ENCODE measurements at places on chromosomes 2 and 18.
A peak's percentile ranks its signal among the peaks of the same experiment; 100 is the strongest.

- DNase-seq: no peak
Observed at GRCh38 chr18:75083761-75084160, 125.2 kb downstream of the PTGR3 start.

- no peak for DNase-seq
Observed at GRCh38 chr2:218448934-218449333, 30.0 kb downstream of the VIL1 start.

DNA sequence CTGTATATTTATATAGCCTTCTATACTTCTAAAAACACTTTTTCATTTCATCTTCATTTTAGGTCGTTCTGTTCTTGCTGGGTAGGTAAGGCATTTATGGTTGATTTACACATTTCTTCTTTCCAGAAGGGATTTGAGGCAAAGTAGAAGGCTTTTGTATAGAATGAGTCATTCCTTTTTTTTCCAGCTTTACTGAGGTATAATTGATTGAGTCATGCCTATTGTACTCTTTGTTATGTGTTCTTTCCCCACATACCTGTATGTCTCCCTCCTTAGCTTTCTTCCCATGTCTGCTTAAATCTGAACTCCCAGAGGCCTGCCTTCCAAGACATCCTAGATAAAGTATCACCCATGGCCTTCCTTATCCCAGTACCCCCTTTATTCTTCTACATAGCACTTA lies 4.8 kb upstream of the CDC42EP3 start:
- DNase-seq: no peak

- no peak for DNase-seq
Observed at GRCh38 chr2:226544596-226545210, 254.9 kb downstream of the IRS1 start.

GRCh38 chr2:54755641-54756326 lies 32.3 kb downstream of the EML6 start:
- DNase-seq: no peak

- no peak for DNase-seq
Observed at GRCh38 chr2:75892490-75892889, 181.8 kb upstream of the GCFC2 start.

DNA sequence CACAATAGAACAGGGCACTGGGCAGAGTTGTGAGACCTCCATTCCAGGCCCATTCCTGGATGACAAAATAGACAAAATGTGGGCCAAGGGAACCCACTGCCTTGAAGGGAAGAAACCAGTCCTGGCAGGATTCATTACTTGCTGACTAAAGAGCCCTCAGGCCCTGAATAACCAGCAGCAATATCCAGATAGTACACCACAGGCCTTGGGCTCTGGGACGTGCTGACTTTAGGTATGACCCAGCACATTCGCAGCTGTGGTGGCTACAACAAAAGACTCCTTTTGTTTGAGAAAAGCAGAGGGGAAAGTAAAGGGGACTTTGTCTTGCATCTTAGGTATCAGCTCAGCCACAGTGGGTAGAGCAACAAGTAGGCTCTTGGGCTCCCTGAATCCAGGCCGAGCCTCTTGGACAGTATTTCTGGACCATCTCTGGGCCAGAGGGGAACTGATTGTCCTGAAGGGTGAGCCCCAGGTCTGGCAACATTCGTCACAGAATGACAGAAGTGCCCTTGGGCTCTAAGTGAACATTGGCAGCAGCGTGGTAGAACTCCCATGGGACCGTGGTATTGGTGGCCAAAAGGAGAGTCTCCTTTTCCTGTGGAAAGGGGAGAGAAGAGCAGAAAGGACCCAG lies 89.9 kb upstream of the CD226 start:
- DNase-seq: no peak

GRCh38 chr2:178845566-178846457 lies 38.6 kb upstream of the TTN start:
- no peak for DNase-seq

DNA sequence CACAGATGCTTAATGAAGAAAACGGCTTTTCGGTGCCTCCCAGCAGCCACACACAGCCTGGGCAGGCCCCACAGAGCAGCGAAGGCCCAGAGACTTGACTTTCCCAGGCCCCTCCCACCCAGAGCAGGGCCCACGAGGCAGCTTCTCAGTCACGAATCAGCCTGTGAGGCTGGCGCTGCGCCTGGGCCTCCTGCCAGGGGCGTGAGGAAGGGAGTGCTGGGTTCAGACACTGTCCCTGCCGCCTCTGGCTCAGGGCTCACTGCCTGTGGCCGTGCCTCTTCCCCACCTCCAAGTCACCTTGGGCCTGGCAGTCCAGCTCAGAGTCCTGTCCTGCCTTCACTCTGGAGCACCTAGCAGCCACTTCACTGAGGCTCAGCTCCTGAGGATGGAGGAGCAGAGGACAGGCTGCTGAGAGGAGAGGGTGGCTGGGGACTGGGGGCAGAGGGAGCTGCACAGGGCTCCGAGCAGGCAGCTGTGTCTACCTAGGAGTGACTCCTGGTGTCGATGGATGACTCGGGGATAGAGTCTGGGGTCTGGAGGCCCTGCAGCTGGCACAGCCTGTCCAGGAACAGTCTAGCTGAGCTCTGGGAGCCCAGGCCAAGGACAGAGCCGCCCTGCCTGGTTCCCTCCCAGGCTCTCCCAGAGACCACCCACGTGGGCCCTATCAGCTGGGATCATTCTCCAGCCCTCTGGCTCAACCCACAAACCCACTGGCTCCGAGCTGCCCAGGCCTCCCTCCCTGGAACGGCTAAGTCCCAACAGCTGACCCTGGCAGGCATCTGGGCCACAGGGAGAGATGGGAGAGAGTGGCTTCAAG lies 36.4 kb upstream of the FOSL2 start:
- DNase-seq: peak; percentile 59

DNA sequence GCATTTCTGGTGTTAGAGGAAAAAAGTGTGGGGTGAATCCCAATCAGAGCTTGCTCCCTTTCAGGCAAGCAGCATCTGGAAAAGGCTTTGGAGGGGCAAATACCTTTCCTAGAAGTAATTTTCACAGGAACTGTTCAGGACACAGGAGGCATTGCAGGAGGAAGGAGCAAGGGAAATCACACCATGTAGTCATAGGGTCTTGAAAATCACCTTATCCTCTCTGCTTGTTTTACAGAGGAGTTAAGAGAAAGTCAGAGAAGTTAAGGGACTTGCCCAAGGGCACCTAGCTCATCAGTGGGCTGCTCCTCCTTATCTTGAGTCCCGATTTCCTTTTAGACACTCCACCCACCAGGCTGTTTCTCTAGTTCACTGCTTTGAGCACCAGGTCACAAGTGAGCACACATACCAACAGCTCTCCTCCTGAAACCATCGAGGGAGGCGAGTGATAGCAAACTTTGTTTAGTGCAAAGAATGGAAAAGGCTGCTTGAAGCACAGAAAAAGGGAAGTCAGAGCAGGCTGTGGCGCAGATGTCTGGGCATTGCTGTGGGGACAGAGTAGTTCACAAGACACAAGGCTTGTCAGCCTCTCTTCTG lies 89.2 kb upstream of the CXCR4 start:
- DNase-seq: no peak

GRCh38 chr2:158187908-158188307 lies 86.2 kb downstream of the UPP2 start:
- DNase-seq: no peak

DNA sequence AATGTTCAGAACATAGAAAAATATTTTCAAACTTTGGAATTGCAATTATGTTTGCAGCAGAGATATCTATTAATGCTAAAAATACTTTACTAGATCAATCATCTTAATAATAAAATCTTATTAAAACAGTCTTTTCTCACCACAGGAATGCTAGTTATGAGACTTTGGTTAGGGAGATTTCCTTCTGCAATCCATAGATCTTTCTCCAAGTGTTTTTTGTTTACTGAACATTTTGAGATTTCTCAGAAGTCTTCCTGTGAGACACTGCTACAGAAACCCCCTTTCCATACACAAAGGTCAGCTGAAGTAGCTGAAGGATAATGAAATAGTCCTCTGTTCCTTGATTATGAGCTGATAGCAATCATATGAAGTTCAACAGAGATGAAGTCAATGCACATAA lies 59.4 kb upstream of the RAPH1 start:
- no peak for DNase-seq

DNA sequence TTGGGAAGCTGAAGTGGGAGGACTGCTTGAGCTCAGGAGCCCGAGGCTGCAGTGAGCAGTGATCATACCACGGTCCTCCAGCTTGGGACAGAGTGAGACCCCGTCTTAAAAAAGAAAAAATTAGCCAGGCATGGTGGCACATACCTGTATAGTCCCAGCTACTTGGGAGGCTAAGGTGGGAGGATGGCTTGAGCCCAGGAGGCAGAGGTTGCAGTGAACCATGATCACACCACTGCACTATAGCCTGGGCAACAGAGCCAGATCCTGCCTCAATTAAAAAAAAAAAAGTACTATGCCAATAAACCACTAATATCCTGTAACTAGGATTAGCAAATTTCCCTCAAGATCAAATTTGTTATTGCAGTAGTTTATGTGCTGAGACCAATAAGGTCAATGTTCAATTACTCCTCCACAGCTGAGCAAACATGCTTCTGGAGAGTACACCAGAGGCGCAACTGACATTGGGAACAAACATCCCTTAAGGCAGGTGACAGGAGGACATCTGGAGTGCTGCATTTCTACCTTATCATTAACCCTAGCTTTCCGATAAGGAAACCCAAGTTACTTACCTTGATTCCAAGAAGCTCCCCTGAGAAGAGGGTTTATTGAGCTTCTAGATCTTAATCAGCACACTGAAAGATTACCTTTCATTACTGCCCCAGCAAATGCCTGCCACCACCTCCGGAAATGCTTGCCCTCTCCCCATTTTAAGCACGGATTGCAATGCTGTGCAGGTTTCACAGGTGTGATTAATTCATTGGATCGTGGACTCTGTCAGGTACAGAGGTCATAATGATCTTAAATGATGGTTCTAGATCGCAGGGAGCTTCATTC lies 26.2 kb downstream of the MGAT4A start:
- no peak for DNase-seq

GRCh38 chr2:64115808-64116598 lies 28.2 kb downstream of the PELI1 start:
- DNase-seq: no peak

- DNase-seq: no peak
Observed at GRCh38 chr2:80048296-80048695, 256.3 kb downstream of the LRRTM1 start.

DNA sequence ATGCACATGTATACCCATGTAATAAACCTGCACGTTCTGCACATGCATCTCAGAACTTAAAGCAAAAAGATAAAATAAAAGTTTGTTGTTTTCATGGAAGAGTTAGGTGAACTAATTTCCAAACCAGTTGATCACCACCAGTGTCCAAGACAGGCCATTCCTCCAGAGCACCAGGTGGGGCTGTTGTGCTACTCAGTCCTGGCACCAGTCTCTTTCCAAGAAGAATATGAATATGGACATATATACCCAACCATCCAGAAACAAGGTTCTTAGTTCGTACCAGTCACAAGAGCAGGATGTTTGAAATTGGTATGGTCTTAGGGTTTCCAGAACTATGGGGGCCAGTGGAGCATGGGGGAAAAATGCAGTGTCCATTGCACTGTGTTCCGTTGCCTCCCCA lies 17.2 kb upstream of the TNP1 start:
- no peak for DNase-seq

- no peak for DNase-seq
Observed at GRCh38 chr2:38125842-38126241, 49.9 kb upstream of the CYP1B1 start.

DNA sequence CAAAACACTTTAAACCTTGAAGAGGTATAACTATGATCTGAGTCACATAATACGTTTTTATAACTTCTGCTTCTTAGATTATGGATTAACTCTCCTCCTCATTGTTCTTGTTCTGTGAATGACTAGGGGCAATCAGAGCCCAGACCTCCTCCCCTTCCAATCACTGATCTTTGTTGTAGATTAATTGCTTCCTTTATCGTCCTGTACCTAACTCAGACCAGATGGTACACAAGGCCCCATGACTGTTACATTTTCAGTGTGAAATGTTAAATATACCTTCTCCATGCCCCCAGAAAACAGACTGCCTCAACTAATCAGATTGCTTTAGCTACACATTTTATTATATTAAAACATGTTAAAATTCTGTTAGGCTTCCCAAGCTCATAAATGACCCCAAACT lies 211.7 kb downstream of the RNF152 start:
- DNase-seq: no peak

DNA sequence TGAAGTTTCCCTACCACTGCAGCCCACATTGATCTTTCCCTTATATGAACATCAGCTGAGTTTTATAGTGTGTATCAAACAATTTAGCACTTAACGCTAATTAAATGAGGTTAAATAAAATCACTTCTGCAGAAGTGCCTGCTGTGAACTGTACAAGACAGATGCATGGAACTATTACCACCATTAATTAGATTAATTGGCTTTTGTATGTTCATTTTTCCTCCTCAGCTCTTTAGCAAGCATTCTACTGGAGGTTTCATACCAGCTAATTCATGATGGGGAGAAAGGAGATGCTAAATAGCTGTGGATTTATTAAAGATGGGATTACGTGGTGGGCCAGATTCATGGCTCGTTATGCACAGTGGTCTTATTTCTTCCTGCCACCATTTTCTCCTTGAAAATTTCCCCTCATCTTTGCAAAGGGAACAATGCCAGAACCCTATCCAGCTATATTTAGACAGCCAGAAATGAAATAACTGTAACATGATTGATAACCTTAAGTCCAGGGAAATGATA lies 96.7 kb downstream of the CNTNAP5 start:
- no peak for DNase-seq

- no peak for DNase-seq
Observed at GRCh38 chr18:12041561-12041960, 52.1 kb upstream of the ANKRD62 start.

DNA sequence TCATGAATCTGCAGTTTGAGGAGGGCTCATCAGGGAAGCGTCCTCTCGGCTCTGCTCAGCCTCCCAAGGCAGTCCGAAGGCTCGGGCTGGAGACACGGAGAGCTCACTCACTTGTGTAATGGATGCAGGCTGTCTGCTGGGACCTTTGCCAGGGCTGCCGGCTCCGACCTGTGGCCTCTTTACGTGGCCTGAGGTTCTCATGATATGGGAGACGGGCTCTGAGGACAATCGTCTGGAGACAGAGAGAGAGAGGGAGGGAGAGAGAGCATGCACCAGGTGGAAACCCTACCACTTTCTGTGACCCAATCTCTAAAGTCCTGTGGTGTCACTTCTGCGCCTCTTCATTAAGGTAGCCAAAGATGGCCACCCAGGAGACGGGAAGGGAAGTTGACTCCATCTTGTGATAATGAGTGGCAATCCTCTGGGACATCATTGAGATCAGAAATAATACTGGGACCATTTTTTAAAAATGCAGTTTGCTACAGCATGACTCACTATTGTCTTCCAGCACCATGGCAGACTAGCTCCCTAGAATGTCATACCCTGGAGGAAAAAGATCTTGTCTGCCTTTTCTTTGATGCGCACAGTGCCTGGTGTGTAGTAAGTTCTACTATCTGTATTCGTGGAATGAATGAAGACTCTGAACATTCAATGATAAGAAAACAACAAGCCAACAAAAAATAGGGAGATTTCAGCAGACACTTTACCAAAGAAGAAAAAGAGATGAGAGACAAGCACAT lies 60.2 kb downstream of the CD8B2 start:
- no peak for DNase-seq

GRCh38 chr2:7061921-7062320 lies 144.7 kb downstream of the RNF144A start:
- no peak for DNase-seq

- no peak for DNase-seq
Observed at GRCh38 chr2:39851651-39852110, 72.6 kb upstream of the THUMPD2 start.

- DNase-seq: no peak
Observed at GRCh38 chr2:73851274-73851673, 22.5 kb downstream of the STAMBP start.

- no peak for DNase-seq
Observed at GRCh38 chr2:241734208-241734466, 293 bp upstream of the D2HGDH start.

GRCh38 chr2:17754773-17755425 lies 961 bp downstream of the GEN1 start:
- DNase-seq: no peak

- DNase-seq: no peak
Observed at GRCh38 chr18:8999872-9000271, 102.6 kb upstream of the NDUFV2 start.
